ENCODE measurements at places on chromosomes 7 and 10.

GRCh38 chr10:100184840-100185239, 989 bp downstream of the ERLIN1 start:
- DNase-seq, result peak; percentile 7

- no peak for DNase-seq
Measured at GRCh38 chr10:26372513-26373354, 65.4 kb upstream of the APBB1IP start.

DNA sequence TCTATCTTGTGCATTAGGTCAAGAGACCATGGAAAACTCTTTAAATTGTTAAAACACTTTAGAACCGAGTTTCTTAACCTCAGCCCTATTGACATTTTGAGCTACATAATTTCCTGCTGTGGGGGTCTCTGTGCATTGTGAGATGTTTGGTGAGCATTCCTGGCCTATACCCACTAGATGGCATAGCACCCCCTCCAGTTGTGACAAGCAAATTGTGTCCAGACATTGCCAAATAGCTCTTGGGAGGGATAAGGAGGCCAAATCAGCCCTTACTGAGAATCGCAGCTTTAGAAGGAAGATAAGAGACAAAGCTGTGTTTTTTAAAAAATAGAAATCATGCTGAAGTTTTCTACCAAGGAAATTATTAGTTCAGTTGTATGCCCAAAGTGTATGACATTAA, 1158.5 kb upstream of the C7orf33 start:
- peak; percentile 48 for DNase-seq

DNA sequence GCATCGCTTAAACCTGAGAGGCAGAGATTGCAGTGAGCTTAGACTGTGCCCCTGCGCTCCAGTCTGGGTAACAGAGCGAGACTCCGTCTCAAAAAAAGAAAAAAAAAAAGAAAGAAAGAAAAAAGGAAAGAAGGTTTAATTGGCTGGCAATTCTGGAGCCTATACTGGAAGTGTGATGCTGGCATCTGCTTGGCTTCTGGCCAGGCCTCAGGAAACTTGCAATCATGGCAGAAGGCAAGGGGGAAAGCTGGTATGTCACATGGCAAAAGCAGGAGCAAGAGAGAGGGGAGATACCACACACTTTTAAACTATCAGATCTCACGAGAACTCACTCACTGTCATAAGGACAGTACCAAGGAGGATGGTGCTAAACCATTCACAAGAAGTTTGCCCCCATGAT, 190.0 kb downstream of the CALN1 start:
- no peak for DNase-seq
